ENCODE measurements at places on chromosomes 5 and 9. TPM values are rescaled to one million over a fixed set of nuclear protein-coding genes. Genes with fewer than 3 reads are reported as not detected.

GRCh38 chr5:7087719-7088297 lies 308.1 kb upstream of the ADCY2 start:
- DNase-seq = no peak

GRCh38 chr5:119387945-119388618 lies 32.3 kb downstream of the TNFAIP8 start:
- DNase-seq = no peak

DNA sequence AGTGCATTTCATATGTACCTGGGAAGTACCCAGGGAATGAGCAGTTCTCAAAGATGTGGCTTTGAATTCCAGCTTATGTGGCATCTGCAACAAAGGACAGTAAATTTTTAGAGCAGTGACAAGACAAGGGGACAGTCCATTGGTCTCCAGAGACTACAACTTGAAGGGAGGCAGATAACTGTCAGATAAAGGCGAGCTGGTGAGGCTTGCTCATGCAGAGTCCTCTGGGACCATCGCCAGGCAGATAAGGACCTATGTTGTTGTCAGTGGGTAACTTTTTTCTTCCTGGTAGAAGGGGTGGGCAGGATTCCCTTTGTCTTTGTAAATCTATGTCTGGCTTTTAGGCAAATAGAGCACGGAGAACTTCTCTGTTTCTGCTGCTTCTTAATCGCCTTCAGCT lies 120.2 kb downstream of the ICE1 start:
- no peak for DNase-seq

DNA sequence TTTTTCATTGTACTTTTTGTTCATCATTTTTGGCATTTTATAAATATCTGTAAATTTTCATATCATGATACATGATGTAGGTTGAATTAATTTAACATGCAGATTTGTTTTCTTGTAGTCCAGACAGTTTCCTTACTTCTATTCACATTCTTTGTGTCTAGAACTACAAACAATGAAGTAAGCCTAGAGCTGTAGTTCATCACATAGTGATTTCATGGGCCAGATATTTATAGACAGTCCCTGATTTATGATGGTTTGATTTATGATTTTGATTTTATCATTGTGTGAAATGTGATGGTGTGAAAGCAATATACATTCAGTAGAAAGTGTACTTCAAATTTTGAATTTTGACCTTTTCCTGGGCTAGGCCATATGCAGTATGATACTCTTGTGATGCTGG lies 139.0 kb downstream of the ARHGEF28 start:
- DNase-seq = no peak

GRCh38 chr9:38181232-38181631 lies 112.2 kb upstream of the SHB start:
- DNase-seq = no peak

DNA sequence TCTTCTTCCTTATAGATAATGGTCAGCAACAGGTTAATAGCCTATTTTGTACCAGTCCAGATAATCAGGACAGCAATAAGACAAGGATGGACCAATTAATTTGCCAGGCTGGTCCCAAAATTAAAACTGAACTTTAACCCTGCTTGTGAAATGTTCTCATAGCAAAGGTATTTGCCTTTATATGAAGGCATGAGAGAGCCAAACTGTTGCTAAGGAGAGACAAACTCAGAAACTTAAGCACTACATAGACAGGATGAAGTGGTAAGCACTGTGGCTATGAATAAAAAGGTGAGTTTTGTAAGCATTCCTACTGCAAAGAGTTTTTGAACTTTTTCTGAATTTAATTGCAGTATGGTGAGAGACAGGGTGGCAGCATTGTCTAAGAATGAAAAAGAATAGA lies 174.7 kb upstream of the PPP1R2B start:
- DNase-seq = no peak

DNA sequence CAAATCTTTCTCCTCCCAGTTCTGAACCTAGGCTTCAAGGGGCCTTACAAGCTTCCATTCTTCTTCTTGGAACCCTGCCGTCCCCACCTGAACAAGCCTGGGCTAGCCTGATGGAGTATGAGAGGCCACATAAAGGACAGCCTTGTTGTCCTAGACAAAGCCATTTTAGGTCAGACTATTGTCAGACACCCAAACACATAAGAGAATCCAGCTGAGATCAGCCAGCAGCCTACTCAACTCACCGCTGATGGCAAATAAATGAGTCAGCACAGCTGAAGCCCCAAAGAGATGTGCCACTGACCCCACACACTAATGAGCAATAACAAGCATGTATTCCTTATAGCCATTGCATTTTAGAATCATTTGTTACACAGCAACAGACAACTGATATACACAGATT lies 33.8 kb downstream of the SVEP1 start:
- no peak for DNase-seq

GRCh38 chr5:140357726-140358093 lies 2.3 kb upstream of the SLC4A9 start:
- no peak for DNase-seq

DNA sequence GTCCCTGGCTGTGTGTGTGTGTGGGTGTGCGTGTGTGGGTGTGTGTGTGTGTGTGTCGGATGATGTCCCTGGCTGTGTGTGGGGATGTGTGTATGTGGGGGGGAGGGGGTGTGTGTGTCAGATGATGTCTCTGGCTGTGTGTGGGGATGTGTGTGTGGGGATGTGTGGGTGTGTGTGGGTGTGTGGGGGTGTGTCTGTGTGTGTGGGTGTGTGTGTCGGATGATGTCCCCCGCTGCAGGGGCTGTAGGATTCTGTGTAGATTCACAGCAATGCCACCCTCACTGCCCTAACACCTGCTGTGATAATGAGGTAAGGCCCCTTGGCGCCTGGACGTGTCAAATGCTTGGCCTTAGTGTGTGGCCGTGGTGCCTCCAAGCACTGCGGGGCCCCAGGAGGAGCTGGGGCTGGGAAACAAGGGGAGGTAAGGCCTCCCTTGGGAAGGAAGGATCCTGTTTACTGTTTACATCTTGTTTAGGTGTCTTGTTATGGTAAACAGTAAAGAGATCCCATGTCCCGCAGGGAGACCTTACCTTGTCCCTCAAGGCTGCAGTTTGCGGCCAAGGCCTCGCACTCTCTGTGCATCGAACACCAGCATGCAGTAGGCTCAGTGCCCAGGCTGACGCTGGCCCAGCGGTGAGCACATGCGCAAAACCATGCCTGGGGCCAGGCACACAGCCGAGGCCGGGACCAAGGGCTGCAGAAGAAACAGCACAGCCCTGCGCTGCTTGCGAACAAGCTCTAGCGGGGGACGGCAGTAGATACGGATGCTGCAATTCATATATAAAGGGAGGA lies 24.1 kb downstream of the AHRR start:
- no peak for DNase-seq

GRCh38 chr9:79325501-79325900 lies 246.3 kb upstream of the TLE4 start:
- no peak for DNase-seq

DNA sequence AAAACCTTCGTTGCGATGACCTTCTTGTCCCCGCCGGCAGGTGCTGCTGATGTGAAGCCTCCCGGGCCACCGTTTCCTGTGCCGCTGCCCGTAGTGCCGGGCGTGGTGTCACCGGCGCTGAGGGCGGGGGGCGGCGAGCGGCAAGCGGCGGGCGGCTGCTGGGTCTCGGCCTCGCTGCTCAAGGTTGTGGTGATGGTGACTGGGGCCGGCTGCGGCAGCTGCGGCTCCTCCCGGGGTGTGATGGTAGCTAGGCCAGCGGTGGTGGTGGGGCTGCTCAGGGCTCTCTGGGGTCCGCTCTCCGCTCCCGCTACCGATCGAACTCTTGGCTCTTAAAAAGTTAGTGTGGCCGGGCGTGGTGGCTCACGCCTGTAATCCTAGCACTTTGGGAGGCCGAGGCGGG lies 36.0 kb upstream of the PTPN3 start:
- DNase-seq = no peak

DNA sequence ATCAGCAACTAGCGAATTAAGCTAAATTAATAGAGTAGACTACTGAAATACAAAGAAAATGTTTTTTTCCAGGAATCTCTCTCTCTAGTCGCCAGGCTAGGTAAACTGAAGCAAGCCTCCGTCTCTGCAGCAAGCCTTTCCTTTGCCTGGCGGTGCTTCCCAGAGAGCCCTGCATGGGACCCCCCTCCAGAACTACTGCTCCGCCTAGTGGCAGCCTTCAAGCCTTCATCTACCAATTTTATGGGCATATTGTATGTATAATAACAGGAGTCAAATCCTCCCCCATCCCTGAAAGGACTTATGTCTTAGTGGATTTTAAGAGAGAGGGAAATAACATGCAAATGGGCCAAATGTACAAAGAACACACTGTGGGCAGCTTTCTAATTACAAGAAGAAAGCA lies 241.9 kb downstream of the SAXO1 start:
- DNase-seq = no peak

DNA sequence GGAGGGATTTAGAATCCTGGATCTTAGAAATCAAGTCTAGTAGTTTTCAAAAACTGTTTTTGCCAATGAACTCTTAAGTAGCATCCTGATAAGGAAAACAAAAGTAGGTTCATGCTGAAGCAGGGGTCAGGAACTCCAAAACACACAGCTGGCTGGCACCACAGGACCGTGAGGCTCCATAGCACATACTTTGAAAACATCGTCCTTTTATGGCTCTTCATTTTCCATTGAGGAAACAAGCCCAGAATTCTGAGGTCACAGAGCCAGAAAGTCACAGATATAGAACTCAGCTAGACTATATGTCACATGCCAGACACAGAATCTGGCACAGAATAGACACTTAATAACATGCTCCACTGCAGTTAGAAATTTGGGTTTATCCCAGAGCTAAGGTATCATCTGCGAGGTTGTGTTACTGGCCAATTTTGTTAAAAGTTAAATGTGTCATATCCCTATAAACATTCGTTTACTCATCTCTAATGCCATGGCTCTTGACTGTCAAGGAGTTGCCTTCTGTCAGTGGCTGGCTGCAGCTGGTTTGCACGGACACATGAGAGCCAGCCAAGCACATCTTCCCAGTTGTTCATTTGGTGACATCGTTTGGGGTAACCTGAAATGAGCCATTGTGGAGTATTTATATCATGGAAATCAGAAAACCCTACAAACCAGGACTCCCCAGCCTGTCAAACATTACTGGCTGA lies 58.8 kb downstream of the FAM78A start:
- DNase-seq = no peak

DNA sequence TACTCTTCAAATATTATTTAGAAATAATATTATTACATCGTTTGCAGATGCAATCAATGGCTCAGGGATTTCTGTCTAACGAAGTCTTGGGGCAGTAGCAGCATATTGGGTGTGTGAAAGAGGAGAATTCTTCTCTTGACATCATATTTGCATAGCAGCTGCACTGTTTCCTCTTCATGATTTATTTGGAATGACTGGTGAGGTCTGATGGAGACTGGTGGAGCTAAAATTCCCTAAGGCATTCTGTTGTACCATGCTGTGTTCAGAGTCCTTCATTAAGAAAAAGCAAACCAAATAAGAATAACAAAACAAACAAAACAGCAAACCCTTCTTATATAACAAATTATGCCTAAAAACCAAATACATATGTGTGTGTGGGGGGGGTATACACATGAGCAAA lies 177.6 kb downstream of the DIRAS2 start:
- no peak for DNase-seq

DNA sequence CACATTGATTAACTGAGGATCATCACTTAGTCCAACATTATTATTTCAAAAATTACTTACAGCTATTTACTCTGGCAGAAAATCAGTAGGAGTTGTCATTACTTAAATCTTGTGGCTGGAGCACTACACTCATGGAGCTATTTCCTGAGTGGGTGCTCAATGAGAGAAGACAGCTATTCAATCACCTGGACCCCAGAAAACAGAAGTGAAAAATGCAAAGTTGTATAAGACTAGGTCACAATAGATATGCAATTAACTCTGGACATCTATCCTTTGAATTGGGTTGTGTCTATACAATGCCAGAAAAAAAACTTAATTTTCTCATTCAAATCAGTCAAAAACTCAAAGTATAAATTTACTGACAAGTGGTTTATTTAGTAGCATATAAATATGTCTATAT lies 340.9 kb downstream of the EFNA5 start:
- DNase-seq = no peak

The LURAP1L gene
- 10.8 TPM for total RNA-seq

- DNase-seq = no peak
Measured at GRCh38 chr5:59416451-59416850, 477.1 kb downstream of the PDE4D start.

The TRPM3 gene
- not detected for total RNA-seq

DNA sequence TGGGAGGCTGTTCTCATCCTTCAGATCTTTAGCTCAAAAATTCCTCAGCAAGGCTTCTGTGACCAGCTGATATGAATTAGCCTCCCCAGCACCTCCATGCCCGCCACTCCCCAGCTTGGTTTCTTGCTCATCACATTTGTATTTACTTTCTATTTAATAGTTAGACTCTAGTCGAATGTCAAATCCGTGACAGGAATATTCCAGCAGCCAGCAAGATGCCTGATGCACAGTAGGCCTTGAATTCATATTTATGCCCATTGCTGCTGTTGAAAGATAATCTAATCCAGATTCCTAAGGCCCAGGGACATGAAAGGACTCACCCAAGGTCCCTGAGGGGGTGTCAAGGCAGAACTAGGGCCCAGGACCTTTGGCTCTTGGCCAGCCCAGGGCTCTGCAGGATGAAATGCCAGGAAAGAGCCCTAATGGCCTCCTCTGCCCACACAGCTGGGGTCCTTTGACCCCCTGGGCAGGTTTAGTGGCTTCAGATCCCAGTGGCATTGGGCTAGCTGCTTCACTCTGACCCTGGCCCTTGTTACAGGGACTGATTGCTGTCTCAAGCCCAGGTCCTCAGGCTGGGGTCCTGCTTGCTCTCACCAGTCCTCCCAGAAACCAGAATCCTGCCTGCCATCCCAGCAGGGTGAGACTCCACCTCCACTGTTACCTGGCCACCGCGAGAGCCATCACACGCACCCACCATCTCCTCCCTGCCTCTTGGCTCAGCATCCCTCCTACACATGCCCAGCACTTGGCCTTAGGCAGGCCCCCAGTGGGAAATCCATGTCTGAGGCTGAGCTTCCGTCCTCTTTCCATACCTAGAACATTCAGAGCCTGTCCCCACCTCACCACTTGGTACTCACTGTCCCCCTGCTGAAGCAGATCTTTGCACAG lies 7.3 kb downstream of the CSF1R start:
- DNase-seq = no peak

DNA sequence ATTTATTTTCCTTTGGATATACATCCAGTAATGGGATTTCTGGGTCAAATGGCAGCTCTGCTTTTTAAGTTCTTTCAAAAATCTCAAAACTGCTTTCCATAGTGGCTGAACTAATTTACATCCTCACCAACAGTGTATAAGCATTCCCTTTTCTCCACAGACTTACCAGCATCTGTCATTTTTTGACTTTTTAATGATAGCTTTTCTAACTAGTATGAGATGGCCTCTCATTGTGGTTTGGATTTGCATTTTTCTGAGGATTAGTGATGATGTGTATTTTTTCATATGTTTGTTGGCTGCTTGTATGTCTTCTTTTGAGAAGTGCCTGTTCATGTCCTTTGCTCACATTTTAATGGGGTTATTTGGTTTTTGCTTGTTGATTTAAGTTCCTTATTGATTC lies 90.0 kb upstream of the HMHB1 start:
- DNase-seq = no peak

- DNase-seq = no peak
Measured at GRCh38 chr5:95958310-95959014, 3.2 kb downstream of the ELL2 start.

The CYLC2 gene
- not detected for total RNA-seq

The AFAP1L1 gene
- 274 TPM for total RNA-seq

GRCh38 chr5:127444171-127444570 lies 73.3 kb upstream of the PRRC1 start:
- DNase-seq = no peak
